ENCODE measurements at places on chromosomes 11 and 22. TPM values are rescaled to one million over a fixed set of nuclear protein-coding genes. Genes with fewer than 3 reads are reported as not detected.

- DNase-seq, result no peak
These were observed 10.1 kb downstream of the PATE2 start for GRCh38 chr11:125768336-125769046.

- DNase-seq, result no peak
These were observed 71.1 kb downstream of the TTC28 start for GRCh38 chr22:28608546-28608945.

GRCh38 chr22:19974268-19974861 lies 32.7 kb upstream of the TXNRD2 start:
- DNase-seq, result no peak

Gene TESMIN
- polyA plus RNA-seq, result 3.2 TPM

Data from CD8-positive, alpha-beta memory T cell (primary cell).